ENCODE measurements at places on chromosomes 12 and 14.

DNA sequence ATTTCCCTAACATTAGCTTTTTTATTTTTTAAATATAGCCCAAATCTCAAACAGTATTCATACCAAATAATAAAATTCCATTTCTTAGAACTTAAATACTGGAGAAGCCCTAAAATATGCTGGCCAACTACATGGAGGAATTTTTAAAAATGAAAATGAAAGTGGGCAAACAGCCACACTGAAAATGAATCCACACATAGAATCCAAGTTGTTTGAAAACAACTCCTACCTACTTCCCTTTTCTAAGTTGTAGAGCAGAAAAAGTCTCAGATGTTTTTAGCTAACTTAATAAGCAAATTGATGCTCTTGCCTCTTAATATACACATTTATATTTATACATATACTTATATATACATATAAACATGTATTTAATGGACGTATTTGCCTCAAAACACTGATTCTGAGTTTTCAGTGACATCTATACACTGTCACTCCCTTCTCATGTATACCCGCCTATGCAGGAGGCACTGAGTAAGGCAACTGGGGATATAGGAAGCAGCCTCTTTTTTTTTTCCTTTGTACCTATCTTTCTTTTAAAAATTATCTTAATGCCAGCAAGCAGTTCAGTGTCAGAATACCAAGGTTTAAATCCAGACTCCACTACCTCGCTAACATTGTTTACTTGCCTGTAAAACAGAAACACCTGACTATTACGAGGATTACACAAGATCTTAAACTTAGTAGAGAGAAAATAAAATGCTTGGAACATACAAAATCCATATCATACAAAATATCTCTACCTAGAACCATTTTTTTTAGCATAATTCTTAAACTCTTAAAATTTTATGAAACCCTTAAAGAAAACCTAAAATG is 13.3 kb downstream of the DICER1 start:
- DNase-seq, result no peak

DNA sequence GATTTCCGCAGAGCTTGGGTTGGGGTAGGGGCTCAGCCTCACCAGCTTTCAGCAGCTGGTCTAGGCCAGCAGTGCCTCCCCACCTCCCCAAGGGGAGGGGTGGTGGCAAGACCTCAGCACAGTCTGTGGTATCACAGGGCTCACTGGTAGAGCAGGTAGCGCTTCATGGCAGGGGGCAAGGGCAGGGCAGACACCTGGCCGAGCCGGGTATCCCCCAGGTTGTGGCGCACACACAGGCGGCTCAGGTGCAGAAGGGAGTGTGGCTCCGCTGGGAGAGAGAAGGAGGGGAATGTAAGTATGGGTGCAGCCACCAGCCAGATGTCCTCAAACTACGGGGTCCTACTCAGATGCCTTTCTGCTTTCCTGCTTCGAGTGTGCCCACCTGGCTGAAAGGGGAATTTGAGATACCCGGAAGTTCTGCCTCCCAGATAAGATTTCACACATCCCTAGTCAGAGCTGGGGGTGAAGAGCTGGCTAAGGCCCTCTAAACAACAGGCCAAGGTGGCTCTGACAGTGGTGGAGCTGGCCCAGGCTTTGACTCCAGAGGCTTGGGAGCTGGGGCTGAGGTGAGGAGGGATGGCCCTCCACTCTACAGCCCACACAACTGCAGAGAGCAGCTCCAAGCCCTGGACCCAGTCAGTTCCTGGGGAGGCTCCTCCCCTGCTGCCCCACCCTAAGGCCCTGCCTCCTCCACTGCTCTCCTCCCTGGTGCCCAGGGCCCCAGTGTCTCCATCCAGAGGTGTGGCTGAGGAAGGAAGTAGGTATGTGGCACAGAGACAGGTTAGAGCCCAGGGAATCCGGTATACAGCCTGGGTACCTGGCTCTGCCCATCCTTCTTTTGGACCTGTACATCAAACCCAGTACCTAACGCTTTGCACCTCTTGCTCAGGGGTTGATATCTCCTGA is 1.8 kb downstream of the SPSB2 start:
- peak; percentile 35 for DNase-seq

GRCh38 chr12:16599081-16599480 is 6.9 kb downstream of the LMO3 start:
- no peak for DNase-seq

- DNase-seq, result no peak
These were observed 466.5 kb downstream of the PCNX1 start for GRCh38 chr14:71373773-71374172.

GRCh38 chr12:3842517-3842916 is 30.7 kb downstream of the PARP11 start:
- DNase-seq, result no peak
